ENCODE measurements at places on chromosomes 12 and 14.

GRCh38 chr12:69083689-69084088 is 150.7 kb upstream of the CPM start:
- DNase-seq = no peak

DNA sequence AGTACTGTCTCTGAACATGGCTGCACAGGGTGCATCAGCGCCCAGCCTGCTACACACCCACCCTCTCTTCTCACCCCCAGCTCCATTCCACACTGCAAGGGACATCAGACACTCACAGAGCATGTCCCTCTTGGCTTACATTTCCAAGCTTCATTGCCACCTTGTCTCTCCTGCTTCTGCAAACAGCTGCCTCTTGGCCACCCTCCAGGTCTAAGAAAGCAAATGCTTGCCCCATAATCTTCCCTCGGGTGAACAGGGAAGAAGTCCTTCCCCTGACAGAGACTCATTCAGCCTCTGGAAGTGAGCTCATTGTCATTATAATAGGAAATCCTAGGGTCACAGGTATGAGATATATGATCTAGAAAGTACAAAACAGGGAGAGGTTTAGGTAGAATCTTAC is 505.2 kb downstream of the RMST start:
- no peak for DNase-seq

GRCh38 chr12:113378291-113378690 is 19.9 kb downstream of the PLBD2 start:
- no peak for DNase-seq

DNA sequence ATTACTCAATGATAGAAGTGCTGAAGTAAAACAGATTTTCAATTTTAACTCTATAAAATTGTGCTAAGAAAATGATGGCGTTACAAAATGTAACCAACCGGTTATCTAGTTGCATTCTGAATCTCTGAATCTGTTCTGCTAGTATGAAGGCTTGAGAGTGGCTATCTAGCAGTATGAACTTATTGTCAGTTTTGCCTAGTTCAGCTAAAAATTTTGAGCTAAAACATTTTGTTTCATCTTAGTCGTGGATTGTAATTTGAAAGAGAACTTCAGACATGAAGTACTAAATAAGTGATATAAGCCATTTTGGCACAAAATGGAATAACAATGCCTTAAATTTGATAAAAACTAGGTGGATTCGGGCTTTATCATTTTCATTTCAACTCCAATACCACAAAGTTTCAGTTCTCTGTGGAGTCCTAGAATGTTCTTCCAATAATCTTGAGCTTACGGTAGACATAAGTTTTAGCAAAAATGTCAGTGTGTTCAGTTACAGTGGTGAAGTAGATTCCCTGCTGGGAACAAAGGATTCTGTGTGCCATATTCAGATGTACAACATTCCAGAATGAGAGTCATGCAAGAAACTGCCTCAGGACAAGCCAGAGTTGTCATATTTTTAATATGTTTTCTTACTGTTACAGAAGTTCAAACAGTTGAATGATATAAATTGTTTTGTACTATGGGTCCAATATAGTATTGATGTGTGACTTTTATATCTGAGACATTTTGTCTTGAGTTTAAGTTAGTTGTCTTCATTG is 28.1 kb downstream of the ATP6V1D start:
- DNase-seq = peak; percentile 77

GRCh38 chr12:78284417-78284816 is 453.7 kb downstream of the NAV3 start:
- DNase-seq = no peak

DNA sequence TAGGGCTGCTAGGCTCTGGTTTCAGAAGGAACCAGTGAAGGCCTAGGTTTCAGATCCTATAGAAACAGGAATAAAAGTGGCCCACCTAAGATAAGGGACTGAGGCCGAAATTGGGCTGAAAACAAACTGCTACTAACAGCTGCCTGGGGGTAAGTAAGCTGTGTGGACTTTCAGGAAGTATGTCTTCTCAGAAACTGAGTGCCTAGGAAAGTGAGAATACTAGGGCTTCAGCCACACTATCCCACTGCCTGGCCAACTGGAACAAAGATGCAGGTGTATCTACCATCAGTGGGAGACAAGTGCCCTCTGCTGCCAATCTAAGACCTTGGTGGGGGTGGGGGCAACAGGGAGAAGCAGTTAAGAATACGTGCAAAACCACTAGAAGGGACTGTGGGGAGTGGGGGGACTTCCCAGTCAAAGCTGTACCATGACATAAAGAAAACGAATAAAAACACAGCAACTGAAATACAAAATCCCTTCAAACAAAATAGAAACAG is 82.5 kb downstream of the MED13L start:
- no peak for DNase-seq
